GM04503 (cell line): ENCODE measurements at places on chromosomes 1 and 21.

DNA sequence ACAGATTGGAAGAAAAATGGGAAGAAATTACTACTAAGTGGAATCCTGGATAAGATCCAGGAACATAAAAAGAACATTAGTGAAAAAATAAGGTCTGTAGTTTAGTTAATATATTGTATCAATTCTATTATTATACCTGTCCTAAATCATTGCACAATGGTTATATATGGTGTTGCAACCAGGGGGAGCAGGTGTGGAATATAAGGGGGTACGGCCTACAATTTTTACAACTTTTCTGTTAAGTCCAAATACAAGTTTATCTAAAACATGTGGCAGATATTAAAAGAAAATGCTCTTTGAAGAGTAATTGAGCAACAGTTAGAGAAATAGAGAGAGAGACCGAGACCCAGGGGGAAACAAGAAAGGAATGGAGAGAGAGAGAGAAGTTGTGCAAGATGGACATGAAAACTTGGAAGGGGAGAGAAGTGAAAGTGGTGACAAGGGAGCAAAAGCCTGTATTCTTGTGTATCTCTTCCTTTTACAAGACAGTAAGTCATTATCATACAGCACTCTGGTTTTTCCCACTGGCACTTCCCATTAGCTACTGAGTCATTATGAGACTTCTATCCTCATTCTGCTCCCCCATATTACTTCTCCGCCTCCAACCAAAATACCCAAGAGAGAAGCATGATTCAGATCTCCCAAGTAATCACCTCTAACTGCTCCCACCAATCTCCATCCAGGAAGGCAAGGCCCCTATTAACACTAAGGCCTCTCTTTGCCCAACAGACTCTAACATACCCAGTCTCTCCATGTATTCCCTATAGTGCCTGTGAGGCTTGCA, 22.3 kb upstream of the TRAF3IP3 start:
- DNase-seq, result no peak

DNA sequence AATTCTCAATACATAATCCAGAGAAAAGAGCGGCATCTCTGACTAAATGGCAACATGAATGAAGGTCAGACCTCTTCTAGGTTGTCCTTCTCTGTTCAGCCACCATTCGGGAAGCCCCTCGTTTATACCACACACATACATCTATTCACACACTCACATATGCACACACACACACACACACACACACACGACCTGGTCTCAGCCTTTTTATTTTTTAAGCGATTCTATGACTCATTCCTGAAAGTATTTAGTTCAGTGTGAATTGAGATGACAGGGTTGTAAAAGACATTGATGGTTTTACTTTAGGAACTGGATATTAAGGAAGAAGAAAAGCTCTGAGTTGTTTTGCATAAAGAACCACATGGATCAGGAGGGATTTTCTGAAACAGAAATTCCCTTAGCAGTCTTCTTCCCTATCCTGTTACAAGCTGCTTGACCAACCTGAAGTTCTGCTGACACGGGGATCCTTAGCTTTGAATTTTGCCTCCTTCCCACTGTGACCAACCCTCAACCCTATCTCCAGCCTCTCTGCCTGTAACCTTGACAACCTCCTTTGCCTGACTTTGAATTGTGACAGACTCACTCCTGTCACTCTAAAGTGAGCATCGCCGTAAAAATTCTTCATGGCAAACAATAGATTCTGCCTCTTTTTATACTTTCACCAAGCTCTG, 383.1 kb upstream of the ESRRG start:
- no peak for DNase-seq

DNA sequence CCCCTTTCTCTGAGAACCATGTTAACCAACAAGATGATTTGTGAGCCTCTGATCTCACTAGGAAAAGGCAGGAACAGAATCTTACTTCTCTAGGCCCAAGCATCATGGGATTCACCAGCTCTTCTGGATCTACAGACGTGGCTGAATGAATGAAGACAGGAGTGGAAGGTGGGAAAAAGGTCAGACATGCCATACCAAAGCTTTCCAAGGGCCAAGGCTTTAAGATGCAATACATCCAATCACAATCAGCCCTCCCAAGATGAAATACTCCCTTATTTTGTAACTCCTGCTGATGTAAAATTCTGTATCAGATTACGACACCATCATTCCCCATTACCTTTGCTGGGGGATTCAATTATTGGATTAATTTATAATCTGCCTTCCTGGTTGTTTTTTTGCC, 80.9 kb downstream of the SSBP3 start:
- DNase-seq, result no peak

DNA sequence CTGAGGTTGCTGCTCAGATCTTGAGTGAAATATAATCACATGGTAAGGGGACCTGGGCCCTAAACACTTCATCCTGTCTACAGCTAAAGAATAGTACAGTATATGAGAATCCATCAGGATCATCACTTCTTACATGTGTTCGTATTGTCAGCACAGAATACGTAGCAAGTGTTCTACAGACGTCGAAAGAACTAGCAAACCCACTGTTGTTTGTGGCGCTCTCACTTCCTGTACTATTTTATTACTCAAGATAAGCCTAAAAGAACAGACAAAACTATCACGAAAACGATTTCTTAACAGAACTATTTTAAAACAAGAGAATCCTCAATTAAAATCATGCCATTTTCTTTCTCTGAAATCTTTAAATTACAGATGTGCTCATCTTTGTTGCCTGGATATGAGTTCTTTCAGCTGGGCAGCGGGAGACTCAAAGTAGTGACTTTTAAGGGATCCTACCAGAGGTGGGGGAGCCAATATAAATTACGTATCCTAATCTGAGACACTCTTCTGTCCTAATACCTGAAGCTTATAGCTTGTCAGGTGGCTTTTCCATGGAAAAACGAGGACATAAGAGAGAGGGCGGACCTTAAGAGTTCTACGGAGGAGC, 724 bp downstream of the ST7L start:
- no peak for DNase-seq

DNA sequence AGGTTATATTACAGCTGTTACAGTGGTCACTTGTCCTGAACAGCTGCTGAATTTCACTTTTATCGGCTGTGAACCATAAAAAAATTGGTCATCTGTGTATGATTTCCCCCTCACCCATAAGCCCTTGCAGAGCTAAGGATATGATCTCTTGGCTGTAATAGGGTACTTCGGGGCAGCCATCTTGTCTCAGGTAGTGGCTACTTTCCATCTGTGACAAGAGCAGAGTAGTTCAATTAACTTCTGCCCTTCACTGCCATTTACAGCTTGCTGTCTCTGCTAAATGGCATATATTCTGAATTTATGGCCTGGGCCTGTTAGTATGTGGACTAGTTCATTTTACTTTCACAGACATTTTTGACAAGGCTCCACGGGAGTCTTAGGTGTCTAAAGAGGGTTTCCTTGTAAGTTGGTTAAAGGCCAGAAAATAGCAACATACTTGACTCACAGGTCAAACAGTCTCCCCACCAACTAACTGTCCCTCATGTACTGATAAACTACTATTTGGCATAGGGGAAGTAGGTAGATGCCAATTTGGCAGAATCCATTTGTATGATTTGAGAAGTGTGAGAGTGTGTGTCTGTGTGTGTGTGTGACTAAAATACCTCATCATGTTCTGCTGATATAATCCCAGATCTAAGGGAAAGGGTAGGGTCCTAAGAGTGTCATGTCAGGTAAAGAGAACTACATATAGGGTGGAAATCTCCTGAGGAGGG, 151.6 kb downstream of the KCTD3 start:
- no peak for DNase-seq

GRCh38 chr1:50667710-50668356, 244.6 kb upstream of the DMRTA2 start:
- DNase-seq, result no peak

GRCh38 chr1:184752656-184753055, 2.0 kb downstream of the EDEM3 start:
- no peak for DNase-seq

DNA sequence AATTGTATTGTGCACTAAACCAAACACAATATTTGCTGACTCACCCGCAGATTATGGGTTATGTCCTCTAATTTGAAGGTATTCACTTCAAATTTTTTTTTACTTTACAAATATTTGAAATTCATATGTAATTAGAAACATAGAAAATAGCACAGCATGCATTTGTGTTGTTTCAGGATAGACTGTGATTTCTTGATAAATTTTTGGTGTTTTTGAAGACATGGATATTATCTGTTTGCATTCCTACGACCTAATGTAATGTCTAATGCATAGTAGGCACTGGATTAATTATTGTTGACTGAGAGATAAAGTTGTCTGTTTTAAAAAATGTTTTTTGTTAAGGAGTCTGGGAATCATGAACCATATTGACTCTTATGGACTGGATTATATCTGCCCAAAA, 850.2 kb downstream of the BRINP3 start:
- DNase-seq, result no peak

- no peak for DNase-seq
Observed at GRCh38 chr1:59354709-59355337, 57.9 kb downstream of the FGGY start.

GRCh38 chr1:183461350-183461749, 10.9 kb upstream of the SMG7 start:
- no peak for DNase-seq

- DNase-seq, result no peak
Observed at GRCh38 chr1:224882264-224882663, 47.2 kb upstream of the DNAH14 start.

GRCh38 chr1:107706182-107706581, 258.8 kb downstream of the VAV3 start:
- DNase-seq, result no peak

DNA sequence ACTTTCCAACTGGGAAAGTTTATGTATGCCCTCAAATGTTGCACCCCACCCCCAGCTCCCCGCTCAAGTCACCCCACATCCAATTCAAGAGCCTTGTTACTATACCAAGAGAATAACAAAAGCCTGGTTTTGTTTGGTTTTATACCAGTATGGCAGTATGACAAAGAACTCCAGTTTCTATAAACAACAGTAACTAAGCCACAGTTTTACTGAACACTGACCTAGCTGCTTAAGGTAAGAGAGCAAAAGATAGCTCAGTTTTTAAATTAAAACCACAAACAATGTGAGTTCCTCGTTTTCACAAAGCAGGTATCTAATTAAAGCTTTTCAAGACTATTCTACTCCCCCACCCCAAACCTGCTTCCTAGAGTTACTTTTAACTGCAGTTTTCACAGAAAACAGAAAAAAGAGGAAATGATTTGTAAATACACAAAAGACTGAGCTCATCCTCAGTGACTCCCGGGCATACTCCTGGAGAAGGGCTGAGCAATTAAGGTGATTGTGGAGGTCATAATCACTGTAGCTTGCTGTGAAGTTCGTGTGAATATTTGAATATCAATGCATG, 59.3 kb upstream of the LHX8 start:
- no peak for DNase-seq

DNA sequence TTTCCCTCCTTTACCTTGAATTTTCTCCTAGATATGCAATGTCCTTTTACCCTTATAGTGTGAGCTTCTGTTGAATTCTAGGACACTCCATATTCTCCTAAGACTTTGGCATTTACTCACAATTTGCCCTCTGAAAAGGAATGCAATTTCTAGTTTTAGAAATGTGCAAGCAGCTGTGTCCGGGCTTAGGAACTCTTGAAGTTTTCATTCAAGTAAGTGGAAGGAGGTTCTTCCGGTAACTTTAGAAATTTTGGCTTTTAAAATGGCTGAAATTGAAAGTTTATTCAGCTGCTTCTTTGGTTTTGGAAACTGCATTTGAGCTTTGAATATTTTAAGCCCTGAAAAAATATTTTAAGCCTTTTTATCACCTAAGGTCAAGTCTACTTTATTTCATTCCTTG, 56.3 kb downstream of the DPH5 start:
- DNase-seq, result no peak

- no peak for DNase-seq
Observed at GRCh38 chr1:109274533-109275476, 8.1 kb downstream of the PSRC1 start.

GRCh38 chr1:246333855-246334254, 173.2 kb downstream of the SMYD3 start:
- DNase-seq, result no peak

GRCh38 chr1:183638649-183639387, 3.2 kb upstream of the ARPC5 start:
- DNase-seq, result no peak

DNA sequence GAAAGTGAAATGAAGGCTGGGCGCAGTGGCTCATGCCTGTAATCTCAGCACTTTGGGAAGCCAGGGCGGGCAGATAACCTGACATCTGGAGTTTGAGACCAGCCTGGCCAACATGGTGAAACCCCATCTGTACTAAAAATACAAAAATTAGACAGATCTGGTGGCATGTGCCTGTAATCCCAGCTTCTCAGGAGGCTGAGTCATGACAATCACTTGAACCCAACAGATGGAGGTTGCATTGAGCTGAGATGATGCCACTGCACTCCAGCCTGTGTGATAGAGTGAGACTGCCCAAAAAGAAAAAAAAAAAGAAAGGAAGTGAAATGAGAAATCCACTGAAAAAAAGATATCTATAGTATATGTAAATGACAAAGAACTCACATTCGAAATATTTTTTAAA, 439.9 kb downstream of the DISC1 start:
- no peak for DNase-seq

GRCh38 chr1:206892351-206892984, 4.8 kb upstream of the IL24 start:
- DNase-seq, result no peak

DNA sequence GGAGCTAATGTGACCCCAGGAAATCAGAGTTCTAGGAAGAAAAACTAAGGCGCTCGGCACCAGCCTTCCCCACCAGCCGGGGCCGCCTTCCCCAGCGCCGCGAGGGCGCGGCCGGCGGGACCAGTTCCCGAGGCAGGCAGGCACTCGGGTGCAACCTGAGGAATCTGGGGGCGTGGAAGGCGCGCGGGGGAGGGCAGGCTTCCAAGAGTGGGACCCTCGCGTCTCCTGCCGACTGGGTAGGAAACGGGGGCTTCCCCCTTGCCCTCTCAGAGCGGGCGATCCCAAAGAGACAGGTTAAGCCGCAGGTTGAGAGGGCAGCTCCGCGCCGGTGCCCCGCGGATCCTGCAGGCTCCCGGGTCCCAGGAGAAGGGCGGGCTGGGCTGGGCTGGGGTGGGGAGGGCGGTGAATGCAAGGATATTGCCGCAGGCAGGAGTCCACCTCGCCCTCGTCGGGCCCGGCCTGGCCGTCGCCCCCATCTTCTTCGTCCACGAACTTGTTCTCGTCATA, 431 bp downstream of the ARPC5 start:
- DNase-seq, result no peak

DNA sequence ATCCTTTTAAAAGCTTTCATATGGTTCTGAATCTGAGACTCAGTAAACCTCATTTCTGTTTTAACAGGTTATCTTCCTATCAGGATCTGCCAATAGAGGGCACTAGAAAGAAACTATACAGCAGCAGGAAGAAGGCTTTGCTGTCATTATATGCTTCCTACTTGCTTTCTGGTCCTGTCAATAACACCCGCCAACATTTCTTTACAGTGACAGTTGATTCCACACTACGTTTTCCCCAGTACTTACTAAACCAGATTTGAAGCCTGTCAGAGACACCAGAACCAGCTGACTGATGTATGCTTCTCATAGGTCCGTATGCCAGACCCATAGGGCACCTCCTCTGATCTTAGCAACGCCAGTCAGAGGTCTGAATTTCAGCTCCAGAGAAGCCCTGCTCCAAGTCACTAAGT, 341.0 kb upstream of the NEGR1 start:
- DNase-seq, result peak; percentile 20
